ENCODE measurements at places on chromosomes 7 and 10. TPM values are rescaled to one million over a fixed set of nuclear protein-coding genes. Genes with fewer than 3 reads are reported as not detected.

DNA sequence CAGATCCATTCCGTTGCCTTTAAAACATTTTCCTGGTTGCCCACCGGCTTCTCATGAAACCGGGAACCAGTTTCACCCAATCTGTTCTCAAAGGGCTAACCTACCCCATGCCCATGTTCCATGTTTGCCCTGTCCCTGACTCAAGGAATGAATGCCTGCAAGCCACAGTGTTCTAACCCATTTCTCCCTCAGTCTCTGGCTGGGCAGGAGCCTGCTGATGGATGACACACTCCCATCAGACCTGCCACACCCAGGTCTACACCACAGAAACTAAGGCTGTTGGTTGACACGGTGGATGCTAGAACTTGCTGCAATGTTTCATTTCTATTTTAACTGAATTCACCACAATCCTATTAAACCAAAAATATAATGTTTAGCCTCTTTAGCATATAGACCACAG lies 15.6 kb downstream of the CLRN3 start:
- no peak for DNase-seq

LIPN gene
- not detected for total RNA-seq

DNA sequence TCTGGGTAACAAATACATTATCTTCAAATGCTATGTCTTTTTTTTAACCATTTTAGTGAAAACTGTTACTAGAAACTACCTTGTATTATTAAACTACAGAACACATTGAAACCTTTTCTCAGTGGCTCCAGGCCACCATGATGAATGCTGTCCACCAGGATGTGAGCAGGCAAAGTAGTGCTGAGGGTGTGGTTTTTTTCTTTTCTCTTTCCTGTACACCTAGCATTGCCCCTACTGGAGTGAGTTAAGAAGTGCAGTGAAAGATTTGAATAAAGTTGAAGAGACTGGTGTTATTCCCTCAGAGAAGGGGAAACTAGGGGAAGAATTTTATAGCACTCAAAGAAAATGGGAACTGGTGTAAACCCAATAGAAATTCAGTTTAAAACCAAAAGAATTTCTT lies 120.0 kb upstream of the SAMD8 start:
- peak; percentile 53 for DNase-seq

DNA sequence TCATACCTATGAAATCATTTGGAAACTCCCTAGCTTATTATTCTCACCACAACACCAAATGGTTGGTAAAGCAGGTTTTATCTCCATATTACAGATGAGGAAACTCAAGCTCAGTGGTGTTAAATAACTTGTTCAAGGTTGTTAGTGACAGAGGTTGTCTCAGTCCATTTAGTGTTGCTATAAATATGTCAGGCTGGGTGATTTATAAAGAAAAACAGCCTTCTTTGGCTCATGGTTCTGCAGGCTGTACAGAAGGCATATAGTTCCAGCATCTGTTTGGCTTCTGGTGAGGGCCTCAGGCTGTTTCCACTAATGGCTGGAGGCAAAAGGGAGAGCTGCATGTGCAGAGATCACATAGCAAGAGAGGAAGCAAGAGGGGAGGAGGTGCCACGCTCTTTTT lies 96.6 kb downstream of the ZNF438 start:
- DNase-seq, result no peak

DNA sequence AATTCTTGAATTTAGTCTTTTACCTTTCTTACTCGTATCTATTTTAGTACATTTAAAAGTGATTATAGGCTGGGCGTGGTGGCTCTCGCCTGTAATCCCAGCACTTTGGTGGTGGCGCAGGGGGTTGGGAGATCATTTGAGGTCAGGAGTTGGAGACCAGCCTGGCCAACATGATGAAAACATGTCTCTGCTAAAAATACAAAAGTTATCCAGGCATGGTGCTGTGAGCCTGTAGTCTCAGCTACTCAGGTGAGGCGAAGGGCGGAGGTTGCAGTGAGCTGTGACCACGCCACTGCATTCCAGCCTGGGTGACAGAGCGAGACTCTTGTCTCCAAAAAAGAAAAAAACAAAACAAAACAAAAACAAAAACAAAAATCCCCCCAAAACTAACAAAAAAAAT lies 12.2 kb downstream of the PRKCQ start:
- no peak for DNase-seq

DKK1 gene
- total RNA-seq, result 1.2 TPM

IFIT1B gene
- not detected for total RNA-seq

- DNase-seq, result no peak
These were observed 53.9 kb upstream of the SH2B2 start for GRCh38 chr7:102232611-102233286.

OR6V1 gene
- not detected for total RNA-seq

ETV1 gene
- 1.4 TPM for total RNA-seq

ADARB2 gene
- total RNA-seq, result 3.9 TPM

STAG3 gene
- not detected for total RNA-seq

DNA sequence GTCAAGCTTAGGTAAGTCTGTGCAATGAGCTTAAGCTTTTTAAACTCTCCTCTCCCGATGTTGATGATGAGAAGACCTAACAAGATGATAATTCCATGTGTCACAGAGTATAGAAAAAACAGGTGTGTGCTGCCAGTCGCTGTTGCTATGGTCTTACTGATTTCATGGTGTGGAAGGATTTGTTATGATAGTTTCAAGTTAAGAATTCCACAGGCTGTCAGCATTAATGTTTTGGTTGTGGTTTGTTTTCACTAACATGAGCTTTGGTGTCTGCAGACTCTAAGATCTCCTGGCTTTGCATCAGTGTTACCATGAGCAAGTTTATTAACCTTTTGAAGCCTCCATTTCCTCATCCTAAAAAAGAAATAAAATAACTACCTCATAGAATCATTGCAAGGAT lies 123.7 kb downstream of the NSUN6 start:
- DNase-seq, result no peak

GRCh38 chr10:92076722-92077121 lies 153.2 kb downstream of the BTAF1 start:
- DNase-seq, result no peak

GRCh38 chr7:27917774-27918314 lies 177.9 kb downstream of the TAX1BP1 start:
- no peak for DNase-seq
